Dermis blood vessel endothelial cell (primary cell): ENCODE measurements at places on chromosomes 7 and 10. TPM values are rescaled to one million over a fixed set of nuclear protein-coding genes. Genes with fewer than 3 reads are reported as not detected.

The AKR1C4 gene
- not detected in 2 replicates for total RNA-seq

DNA sequence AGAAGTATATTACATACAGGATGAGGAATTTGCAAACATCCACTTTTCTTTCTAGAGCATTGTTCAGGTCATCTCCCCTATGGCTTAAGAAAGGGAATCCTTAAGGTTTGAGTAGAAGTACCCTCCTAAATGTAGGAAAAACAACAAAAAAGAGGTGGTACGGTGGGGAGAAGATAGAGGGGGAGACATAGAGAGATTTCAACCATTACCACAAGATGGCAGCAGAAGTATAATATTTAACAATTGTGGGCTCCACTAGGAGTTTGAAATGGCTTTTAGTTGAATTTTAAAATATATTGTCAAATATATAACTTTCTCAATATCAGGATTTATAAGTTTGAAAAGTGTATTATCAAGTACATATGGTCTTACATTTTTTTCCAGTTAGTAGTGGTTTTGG lies 72.7 kb upstream of the PRKG1 start:
- peak; percentile 30 for DNase-seq

The OR13A1 gene
- not detected in 2 replicates for total RNA-seq

The PDZD7 gene
- total RNA-seq = 0.34 and 0.88 TPM in 2 replicates

- no peak for DNase-seq
Measured at GRCh38 chr10:77496941-77497420, 140.6 kb downstream of the KCNMA1 start.

GRCh38 chr10:100913470-100913865 lies 705 bp downstream of the SLF2 start:
- peak; percentile 11 for DNase-seq

GRCh38 chr7:100655908-100656674 lies at the start of gene ACTL6B:
Gene ACTL6B (minus strand): TSS chr7:100656448. CDS start chr7:100656354, 94 bp downstream.
- DNase-seq = peak; percentile 72

DNA sequence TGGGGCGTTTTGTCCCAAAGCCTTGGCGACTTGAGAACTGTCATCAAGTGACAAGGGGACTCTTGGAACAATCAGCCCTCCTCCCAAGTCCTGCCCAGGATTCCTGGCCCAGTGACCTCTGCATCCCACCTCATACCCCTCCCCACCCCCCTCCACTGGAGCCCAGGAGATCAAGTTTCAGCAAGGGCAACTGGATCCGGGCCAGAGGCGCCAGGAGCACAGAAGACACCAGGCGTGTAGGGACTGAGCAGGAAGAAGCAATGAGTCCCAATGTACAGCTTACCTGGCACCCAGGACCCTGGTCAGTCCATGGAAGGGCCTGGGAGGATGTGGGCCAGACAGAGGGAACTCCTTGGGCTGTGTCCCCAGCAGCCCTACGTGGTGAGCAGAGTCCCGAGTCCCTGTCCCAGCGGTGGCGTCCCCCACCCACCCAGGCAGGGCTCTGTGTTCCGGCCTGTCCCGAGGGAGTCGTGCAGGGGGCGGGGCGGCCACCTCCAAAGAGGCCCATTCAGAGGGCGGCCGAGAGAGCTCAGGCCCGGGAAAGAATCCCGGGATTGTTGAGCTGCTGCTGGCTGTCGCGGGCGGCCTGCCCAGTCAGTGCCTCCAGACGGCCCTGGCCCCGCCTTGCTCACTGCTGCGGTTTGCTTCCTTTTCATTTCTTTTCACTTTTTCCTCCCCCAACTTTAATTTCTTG lies 254.1 kb downstream of the TNS3 start:
- peak; percentile 61 for DNase-seq

DNA sequence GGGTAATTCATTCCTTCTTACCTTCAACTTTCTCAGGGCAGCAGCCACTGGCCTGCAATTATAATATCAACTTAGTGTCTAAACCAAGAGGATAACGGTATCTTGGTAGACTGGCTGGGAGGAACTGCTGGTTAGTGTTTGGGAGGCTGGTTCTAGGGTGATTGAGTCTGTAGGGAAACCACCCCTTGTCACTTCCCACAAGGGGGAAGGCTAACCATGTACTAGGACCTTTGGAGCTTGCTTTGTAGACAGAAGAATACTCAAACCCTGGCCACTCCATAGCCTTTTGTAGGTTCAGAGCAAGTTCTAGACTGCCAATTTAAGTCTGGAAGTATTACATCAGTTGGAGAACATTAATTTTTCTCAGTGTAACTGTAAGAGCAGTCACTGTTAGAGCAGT lies 51.3 kb downstream of the NHLRC2 start:
- DNase-seq = no peak

DNA sequence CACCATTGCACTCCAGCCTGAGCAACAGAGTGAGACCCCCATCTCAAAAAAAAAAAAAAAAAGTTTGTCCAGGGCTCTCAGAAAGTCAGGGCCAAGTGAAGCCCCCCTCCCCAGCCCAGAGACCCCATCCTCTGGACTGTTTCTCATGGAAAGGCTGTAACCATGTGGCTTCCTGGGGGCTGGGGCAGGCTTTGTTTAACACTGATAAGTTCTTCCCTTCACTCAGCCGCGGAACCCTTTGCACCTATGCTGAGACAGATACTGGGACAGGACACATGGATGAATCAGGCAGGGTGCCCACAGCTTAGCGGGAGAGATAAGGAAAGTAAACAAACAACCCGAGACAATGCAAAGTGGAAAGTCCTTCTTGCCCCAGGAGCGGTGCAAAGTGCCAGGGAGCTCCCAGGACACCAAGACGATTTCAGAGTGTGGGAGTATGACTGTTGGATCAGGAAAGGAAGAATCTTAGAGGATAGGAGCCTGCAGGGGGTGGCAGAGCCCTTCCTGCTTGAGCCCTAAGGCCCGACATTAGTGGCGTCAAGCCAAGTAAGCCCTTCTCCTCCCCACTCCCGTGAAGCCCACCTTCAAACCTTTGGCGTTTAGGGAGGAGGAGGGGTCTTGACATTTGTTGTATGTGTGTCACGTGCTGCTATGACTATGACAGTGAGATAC lies 11.6 kb downstream of the MLXIPL start:
- peak; percentile 41 for DNase-seq

The EFCAB10 gene
- total RNA-seq = not detected in 2 replicates

- no peak for DNase-seq
Measured at GRCh38 chr7:108376206-108376605, 80.0 kb downstream of the NRCAM start.

GRCh38 chr7:1409555-1409954 lies 49.7 kb downstream of the MICALL2 start:
- DNase-seq = no peak

The ANKRD61 gene
- total RNA-seq = 0.14 TPM in 1 of 2 replicates, not detected in the other

The CH25H gene
- total RNA-seq = 3.1 and 3.8 TPM in 2 replicates

The OR2A12 gene
- not detected in 2 replicates for total RNA-seq

DNA sequence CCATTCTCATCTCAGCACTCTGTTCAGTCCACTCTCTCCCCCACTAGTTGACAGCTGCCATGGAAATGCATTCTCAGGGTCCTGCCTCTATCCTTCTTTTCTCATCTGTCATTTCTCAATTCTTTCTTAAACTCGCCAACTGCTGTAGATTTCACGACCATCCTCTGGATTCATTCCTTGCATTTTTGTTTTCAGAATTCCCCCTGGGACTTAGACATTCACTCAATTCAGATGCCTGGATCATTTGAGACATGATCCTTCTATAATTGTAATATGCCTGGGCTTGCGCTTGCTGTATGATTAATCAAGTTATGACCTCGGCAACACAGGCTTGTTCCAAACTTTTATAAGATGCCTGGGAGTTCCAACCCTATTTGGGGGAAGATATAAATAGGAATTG lies 104.5 kb downstream of the RAB11FIP2 start:
- DNase-seq = no peak

- DNase-seq = no peak
Measured at GRCh38 chr10:51363415-51363814, 289.1 kb downstream of the PRKG1 start.

DNA sequence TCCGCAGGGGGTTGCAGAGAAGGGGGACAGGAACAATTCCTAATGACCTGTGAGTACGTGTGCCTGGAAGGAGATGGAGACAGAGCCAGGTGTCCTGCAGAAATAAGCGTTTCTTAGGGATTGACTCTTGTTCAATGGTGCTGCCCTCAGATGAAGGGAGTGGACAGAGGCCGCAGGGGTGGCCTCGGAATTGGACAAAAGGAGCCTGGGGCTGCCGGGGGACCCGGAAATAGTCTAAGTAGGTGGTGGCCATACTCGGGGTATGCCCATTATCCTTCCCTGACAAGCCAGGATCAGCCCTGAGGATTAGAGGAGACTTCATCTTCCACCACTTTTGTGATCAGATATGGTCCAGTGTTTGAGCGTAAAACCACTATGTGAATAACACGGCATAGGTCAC lies 39.2 kb downstream of the ELFN1 start:
- no peak for DNase-seq

The EIF5AL1 gene
- 0.51 TPM in 2 replicates for total RNA-seq

DNA sequence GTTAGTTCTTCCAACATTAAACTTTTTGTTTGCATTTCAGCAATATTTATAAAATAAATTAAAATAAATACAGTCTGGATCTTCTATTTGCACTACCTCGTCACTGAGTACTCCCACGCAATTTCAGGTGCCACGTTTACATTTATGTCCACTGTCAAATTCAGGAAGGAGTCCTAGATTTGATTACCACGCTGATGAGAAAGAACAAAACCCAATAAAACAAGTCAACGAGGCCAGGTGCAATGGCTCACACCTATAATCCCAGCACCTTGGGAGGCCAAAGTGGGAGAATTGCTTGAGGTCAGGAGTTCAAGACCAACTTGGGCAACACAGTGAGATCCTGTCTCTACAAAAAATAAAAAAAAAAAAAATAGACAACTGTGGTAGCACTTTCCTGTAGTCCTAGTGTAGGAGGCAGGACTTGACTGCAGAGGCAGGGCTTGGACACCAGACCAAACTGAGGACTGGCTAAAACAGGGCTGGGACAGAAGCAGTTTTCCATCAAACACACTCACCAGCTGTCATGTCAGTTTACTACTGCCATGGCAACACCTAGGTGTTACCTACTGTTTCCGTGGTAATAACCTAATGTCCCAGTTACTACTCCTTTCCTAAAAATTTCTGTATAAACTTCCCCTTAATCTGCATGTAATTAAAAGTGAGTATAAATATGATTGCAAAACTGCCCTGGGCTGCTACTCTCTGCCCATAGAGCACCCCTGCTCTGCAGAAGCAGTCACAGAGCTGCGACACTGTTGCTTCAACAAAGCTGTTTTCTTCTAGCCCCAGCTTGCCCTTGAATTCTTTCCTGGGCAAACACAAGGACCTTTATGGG lies 341.7 kb downstream of the PARD3 start:
- DNase-seq = no peak

DNA sequence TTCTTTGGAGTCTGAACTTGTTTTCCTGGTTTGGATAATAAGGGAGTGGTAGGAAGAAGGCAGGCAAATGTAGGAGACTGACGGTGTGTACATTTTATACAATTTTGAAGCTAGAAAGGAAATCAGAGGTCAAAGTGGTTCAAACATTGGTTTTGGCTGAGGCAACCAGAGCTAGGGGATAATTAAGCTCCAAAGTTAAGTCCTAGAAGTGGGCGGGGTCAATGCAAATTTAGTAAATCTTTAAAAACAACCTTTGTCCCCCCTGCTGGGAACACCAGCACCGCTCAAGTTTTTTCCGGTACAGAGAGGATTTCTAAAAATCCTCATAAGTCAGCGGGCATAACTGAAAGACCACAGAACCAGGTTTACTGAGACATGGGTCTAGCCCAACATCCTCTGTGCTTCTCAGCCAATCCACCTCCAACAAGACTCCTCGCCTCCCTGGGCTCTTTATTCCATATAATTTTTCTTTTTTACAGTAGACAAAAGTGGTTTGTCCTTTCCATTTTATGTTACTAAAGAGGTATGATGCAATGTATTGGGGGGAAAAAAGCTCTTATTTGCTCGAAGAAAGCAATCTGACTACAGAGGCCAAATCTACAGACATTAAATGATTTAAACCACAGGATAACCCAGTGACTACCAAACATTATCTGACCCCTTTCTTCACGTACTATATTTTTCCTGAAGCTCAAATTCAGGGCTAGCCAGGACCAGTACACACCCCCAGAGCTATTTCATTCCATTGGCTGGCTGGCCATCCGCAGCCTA lies 1.6 kb downstream of the GLUD1 start:
- peak; percentile 37 for DNase-seq

DNA sequence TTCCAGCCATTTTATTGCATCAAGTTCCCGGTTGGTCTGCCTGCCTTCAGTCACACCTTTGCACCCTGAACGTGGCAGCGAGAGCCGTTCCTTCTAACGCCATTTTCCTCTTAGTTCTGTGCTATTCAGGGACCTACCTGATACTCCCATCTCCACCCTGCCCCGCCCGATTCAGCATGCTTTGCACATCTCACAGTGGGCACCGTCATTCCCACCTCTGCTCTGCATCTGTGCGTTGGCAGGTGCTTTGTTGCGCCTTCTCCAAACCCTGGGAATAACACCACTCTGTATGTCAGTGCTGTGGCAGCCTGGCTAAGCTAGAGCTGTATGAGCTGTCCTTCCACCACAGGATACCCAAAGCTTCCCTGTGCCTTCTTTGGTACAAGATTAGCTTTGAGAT lies 96.8 kb downstream of the ACTR3B start:
- no peak for DNase-seq

DNA sequence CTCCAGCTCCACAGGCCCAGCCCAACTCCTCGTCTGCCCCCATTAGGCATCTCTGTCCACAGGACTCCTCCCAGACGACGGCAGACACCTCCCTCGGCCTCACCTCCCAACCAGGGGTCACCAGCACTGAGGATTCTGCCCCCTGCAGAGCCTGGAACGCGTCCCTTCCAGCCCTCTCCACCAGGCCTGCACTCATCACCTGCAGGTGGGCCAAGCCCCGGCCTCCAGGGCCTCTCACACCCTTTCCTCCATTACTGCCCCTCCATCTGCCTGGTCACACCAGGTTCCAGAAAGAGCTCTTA lies 42.7 kb upstream of the PDGFA start:
- no peak for DNase-seq

DNA sequence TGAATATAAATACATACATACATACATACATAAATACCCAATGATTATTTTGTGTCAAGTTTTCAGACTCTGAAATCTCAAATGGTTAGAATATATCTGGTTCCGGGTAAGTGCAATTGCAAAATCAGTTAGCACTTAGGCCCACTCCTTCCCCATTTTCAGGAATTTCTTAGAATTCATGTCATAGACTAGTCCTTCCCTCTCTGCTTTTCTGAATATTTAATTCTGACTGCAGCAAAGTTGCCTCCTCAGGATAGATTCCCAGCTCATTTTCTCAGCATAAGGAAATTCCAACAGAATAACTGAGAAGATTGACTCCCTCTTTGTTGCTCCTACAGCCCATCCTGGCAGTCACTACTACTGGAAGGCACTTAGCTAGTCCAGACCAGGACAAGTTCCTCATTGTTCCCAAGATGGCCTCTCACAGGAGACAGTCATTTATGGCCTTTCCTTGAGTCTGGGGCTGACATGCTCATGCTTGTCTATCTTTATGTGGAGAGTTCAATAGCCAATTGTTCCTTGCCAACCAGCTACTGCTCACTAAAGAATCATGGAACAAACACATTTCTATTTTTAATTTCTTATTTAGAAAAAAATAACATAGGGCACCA lies 142.9 kb upstream of the ITGB1 start:
- no peak for DNase-seq

The NODAL gene
- not detected in 2 replicates for total RNA-seq

The TUBB8 gene
- total RNA-seq = 0.09 TPM in 1 of 2 replicates, not detected in the other
